ENCODE measurements at places on chromosomes 13 and 19.

- DNase-seq: no peak
These were observed 608 bp downstream of the MYADM start for GRCh38 chr19:53868091-53868891.

- DNase-seq: peak; percentile 64
These were observed at the start of the genes MAU2 and SUGP1 for GRCh38 chr19:19320361-19321140. Gene MAU2, plus strand, starts transcription at chr19:19320829. Its CDS starts 31 bp downstream, at chr19:19320860. Gene SUGP1, minus strand, starts transcription at chr19:19320509. Its CDS starts 13 bp downstream, at chr19:19320496.

GRCh38 chr13:39498471-39499114 is 104.4 kb downstream of the LHFPL6 start:
- DNase-seq: no peak

- DNase-seq: no peak
These were observed 3.3 kb upstream of the SLC39A3 start for GRCh38 chr19:2743099-2743498.

DNA sequence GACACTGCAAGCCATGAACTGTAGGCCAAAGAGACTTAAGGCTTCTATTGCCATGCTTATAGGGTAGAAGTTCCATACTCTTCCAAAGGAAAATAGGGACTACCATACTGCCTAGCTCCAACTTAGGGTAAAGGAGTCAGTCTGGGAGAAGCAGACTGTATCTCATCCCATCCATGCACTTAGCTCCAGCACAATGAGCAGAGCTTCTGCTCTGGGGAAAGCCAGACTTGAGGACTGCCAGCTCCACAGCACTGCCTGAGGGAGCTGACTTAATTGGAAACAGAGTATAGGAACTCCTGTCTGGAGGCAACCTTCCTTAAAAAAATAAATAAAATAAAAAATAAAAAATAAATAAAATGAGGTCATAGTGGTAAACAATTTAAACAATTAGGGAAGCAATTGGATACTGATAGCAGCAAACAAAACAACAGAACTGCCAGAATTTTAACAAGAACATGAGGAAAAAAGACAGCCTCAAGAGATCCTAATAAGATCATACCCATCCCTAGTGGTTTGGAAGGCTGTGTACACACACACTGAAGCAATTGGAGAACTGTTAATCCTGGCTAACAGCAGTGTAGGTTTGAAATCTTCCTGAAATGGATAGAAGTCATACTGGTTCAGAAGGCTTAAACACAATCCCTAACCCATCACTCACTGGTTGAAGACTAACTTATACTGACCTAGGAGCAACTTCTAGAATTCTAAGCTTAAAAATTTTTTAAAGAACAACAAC is 550.1 kb downstream of the TBC1D4 start:
- no peak for DNase-seq

GRCh38 chr13:75494491-75494890 is 12.5 kb upstream of the TBC1D4 start:
- no peak for DNase-seq

DNA sequence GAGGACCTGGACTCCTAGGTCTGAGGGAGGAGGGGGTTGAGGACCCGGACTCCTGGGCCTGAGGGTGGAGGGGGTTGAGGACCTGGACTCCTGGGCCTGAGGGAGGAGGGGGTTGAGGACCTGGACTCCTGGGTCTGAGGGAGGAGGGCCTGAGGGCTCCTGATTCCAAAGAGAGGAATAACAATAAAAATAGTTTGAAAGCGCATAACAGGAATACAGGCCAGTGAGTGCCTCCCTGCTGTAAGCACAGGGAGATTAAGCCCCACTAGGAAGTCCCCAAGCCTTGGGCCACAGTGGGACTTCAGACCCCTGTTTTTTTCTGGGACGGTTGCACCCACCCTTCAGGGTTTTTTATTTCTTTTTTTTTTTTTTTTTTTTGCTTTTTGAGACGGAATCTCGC is 1.2 kb upstream of the SBK2 start:
- no peak for DNase-seq

DNA sequence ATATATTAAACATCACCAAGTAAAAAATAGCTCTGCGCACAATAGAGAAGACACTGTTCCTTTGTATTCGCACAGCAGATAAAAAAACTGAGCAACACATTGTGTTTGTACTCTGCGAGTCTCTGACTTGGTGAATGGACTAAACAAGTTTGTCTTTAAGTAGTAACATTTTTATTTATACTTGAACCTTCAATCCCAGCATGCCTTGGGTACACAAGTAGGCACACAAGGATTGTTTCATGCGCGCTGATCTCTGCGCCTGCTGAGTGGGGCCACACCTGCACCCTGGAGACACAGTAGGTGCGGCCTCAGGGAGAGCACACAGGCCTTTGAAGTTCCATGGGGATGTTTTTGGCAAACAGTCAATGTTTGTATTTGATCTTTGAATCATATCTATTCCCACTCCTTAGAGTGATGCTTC is 318.9 kb downstream of the MYO16 start:
- DNase-seq: no peak

DNA sequence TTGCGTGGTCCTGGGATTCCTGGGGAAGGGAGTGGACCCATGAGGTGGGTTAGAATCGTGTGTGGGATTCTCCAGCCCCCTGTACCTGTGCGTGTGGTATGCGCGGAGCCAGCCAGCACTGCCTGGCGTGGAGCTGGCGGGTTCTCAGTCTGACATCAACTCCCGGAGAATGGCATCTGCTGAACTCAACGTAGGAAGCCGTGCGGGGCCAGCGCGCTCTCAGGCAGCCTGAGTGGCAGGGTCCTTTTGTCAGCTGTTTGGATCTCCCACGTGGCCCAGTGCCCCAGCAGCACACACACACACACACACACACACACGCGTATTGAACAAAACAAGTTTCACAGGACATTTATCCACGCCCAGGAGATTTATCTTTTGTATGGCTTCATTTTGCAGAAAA is 28.1 kb downstream of the ATP4B start:
- DNase-seq: no peak

GRCh38 chr13:101467415-101467814 is 14.9 kb downstream of the ITGBL1 start:
- no peak for DNase-seq

DNA sequence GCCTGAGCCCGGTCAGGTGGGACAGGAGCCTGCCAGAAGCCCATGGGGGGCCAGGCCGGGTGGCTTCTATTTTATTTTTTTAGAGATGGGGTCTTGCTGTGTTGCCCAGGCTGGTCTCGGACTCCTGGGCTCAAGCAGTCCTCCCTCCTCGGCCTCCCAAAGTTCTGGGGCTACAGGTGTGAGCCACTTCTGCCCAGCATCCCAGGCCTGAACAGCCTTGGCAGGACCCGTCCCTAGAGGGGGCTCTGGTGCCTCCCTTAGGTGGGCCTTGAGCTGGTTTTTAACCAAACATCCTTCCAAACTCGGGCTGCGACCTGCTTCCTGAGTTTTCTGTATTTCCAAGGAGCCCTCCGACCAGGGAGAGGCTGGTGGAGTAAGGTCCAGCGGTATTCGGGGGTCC is 10.5 kb downstream of the COMP start:
- DNase-seq: no peak

- no peak for DNase-seq
These were observed 135.8 kb upstream of the KLF12 start for GRCh38 chr13:74270018-74270417.

GRCh38 chr13:32059511-32059984 is 28.0 kb downstream of the FRY start:
- no peak for DNase-seq

DNA sequence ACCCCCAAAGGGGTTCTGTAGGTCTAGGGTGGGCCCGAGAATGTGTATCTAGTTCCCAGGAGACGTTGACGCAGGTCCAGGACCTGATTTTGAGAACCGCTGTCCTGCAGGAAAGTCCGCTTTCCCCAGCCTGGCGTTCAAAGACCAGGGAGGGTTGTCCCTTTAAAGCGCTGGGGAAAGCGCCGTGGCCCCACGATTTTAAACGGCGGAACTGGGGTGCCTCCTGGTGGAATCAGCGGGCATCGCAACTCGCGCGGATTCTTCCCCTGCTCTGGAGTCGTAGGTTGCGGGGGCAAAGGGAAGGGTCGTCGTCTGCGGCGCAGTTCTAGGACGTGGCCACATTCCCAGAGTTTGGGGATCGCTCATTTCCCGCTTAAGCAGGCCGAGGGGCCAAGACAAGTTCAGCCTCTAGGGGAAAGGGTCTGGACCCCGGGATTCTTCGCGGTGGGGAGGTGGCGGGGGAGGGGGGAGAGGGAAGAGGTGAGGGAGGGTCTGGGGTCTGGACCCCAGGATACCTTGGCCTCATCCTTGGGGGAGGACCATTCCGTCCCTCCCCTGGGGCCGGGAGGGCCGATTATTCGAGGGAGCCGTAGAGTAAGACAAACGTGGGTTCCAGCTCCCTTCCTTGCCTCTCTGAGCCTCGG is 7.7 kb downstream of the PNMA8B start:
- peak; percentile 50 for DNase-seq

- DNase-seq: no peak
These were observed 3.5 kb upstream of the EID2 start for GRCh38 chr19:39543477-39543857.

DNA sequence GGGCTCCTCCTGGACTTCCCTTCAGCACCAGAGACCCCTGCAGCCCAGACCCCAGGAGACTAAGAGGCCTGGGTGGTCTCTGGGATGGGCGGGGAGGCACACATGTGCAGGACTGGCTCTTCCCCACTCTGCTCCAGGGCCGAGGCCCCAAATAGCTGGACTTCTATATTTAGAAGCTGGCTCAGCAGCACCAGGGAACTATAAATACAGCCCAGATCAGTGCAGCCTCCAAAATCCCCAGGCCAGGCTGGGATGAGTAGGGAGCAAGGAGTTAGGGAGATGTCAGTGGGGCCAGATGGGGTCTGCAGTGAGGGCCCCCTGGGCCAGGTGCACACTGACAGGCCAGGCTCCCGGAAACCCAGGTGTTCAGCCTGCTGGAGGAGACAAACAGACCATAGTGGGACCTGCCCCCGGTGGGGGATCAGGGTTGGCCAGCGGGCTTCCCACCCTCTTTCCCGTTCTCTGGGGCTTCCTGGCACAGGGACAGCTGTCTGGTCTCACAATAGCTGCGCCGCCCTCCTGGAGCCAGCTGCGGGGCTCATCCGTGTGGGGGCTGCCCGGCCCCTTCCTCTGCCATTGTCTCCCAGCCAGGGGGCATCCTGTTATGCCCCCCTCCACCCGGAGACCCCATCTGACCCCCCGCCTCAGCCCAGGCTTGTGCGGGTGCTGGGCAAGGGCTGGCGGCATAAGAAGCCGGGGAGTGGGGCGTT is 5.5 kb upstream of the ADGRE5 start:
- no peak for DNase-seq

DNA sequence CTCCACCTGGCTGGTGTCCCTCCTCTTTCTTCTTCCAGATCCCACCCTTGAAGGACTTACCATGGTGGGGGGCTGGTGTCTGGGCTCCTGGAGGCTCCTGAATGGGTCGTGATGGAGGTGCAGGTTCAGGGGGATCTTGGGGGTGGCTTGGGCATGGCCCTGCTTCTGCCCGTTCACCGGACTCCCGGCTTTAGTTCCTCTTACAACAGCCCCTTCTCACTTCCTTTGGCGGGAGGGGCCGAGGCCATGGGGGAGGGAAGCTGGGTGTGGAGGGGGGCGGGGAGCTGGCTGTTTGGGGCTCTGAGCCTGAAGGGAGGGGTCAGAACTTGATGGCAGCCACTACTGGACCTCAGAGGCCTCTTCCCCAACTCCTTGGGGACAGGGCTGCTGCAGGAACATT is at the start of gene MYO1F:
TSS of gene MYO1F (minus strand) at position 196 of the 400 bp plus-strand sequence. CDS start at position 63, 133 bp downstream.
- DNase-seq: no peak

DNA sequence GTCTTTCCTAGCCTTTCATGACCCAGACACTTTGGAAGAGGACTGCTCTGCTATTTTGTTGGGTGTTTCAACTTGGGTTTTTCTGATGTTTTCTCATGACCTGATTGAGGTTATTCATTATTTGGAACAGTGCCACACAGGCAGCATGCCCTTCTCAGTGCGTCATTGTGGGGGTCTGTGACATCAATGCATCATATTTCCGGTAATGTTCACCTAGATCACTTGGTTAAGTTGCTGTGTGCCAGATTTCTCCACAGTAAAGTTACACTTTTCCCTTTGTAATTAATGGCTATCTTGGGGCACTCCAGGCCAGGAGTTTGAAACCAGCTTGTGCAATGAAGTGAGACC is 124.4 kb downstream of the SIPA1L3 start:
- DNase-seq: no peak

- DNase-seq: no peak
These were observed 537.4 kb downstream of the SLITRK6 start for GRCh38 chr13:85261757-85262346.

DNA sequence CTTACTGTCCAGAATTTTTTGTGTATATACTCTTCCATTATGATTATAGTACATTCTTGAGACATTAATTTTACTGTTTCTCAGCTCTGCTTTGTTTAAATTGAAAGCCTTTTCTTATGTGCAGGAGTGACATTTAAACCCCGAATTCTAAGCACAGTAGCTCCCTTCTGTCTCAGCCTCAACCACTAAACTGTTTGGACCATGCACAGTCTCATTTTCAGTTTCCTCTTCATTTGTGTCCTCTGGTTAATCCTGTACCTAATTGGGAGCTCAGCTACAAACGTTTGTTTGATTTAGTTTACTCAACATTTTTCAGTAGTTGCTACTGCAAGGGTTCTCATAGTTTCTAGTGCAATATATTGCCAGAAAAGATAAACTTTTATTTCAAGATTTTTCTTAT is 206.3 kb downstream of the SLITRK5 start:
- no peak for DNase-seq

- DNase-seq: no peak
These were observed 1.4 kb downstream of the FZR1 start for GRCh38 chr19:3507371-3508120.

DNA sequence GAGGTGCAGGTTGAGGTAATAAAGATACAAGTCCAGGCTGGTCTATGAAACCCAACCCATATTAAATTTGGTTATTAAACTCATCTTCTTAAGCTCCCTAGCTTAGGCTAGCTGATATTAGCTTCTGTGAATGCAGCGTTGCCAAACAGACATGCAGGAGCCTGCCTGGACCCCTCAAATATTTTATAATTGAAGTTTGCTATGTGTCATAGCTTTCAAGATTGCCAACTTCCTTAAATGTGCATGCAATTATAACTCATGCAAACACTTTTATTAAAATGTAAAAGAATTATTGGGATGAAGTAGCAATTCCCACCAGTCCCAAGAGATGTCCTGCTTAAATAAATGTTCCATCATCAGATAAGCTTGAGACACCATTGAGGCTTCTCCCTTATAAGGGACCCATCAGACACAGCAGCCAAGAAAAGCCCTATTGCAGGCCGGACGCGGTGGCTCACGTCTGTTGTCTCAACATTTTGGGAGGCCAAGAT is 51.3 kb downstream of the MBNL2 start:
- DNase-seq: no peak

DNA sequence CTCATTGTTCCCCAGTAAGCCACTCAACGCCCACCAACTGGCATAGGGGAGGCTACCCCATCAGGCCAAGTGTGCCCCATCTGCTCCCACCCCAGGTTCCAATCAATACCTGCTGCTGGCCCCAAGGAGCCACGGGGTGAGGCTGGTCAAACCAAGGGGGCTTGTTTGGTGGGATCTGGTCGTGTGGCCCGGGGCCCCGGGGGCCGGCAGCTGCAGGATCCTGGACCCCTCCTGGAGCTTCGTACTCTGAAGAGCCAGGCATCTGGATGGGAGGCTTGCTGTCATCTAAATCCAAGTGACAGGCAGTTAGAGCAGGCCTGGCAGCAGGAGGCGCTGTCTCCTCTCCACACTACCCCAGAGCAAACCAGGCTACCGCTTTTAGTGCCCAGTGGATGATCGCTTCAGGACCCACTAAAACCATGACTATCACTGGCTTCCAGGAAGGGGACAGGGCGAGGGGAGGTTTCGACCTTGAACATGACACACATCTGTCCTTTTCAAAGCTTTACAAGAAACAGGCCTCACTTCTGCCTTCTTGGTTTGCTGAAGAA is 14.2 kb downstream of the CHERP start:
- DNase-seq: no peak

- DNase-seq: no peak
These were observed 1574.4 kb upstream of the PRR20A start for GRCh38 chr13:55566334-55566733.

GRCh38 chr19:49368711-49369358 is 5.2 kb downstream of the DKKL1 start:
- no peak for DNase-seq
